ENCODE measurements at places on chromosomes 6 and 20.

GRCh38 chr6:25053875-25054371 lies 118.2 kb upstream of the RIPOR2 start:
- no peak for DNase-seq

DNA sequence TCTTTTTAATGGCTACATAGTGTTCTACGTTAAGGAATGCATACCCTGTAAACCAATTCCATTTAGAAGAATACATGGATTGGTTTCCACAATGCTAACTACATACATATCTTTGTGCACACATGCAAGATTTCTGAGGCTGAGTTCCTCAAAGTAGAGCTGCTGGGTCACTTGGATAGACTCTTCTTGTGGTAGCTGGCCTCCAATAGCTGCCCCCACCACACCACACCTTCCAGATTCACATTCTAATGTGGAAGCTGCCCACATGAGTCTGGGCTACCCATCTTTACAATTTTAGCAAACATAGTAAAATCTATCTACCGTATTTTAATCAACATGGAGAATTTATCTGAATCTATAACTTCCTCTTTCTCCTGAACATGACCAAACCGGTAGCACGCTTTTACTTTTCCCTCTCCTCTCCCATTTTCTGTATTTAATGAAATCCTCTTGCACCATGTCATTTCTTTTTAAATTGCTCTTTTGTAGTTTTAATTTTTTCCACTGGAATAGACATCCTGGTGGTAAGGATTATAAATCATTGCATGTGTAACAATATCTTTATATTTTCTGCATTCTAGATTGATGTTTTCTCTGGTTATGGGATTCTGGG lies 74.7 kb upstream of the CITED2 start:
- no peak for DNase-seq

DNA sequence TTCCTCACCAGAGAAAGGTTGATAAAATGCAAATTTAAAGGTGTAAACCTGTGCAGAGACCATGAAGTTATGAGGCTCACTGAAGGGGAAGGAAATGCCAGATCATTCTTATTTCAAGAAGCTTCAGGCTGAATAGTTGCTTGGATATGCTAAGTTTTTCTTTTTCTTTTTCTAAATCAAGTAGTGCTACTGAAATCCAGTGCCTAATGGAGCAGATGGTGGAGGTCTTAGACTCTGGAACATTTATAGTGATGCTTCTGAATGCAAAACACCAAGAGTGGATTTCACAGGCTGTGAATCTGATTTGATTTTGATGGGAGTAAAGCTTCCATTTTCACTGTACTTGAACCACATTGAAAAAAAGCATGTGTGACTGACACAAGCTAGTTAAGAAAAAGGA lies 151.2 kb upstream of the BEND3 start:
- DNase-seq = no peak

DNA sequence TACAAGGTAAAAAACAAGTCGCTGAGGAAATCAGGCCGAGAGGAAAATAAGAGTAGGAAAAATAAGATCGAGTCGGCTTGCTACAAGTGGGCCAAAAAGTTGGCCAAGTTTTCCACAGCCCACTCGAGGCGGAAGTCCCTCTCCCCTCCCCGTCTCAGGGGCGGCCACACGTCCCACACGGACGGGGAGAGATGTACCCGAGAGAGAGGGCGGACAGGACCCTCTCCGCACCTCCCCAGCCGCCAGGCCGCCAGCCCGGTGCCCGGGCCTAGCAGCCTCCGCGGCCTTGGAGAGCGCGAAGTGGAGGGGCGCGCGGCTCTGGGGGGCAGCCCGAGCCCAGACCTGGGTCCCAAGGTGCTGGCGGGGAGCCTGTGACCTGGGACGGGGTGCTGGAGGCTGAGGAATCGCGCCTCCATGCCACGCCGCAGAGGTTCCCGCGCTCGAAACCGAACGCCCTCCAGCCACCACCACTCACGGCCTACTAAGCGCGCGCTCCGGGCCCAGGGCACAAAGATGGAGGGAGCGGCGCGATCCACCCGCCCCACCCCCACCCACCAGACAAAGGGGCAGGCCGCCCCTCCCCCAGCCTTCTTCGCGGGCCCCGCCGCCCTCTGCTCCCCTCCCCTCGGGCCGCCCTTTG lies 1.9 kb upstream of the HMGA1 start:
- no peak for DNase-seq

DNA sequence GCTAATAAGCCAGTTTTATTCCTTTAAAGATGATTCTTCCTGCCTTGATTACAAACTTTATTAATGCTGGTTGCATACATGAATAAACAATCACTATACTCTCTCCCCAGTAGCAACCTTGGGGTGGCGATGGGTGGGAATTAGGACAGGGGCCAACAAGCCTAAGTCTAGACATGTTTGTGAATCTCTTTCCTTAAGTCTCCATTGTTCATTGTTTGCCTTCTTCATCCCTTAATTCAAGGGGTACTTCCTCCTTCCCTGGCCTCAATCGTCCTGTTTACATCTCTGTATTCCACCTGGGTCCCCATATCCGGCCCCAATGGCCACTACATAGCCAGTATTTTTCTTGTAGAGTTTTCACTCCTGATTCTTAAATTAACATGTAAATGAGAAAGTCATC lies 66.0 kb downstream of the ARHGAP18 start:
- DNase-seq = no peak

- no peak for DNase-seq
Observed at GRCh38 chr20:12597551-12597950, 411.2 kb upstream of the SPTLC3 start.

- no peak for DNase-seq
Observed at GRCh38 chr6:119834418-119834817, 484.9 kb upstream of the MAN1A1 start.

DNA sequence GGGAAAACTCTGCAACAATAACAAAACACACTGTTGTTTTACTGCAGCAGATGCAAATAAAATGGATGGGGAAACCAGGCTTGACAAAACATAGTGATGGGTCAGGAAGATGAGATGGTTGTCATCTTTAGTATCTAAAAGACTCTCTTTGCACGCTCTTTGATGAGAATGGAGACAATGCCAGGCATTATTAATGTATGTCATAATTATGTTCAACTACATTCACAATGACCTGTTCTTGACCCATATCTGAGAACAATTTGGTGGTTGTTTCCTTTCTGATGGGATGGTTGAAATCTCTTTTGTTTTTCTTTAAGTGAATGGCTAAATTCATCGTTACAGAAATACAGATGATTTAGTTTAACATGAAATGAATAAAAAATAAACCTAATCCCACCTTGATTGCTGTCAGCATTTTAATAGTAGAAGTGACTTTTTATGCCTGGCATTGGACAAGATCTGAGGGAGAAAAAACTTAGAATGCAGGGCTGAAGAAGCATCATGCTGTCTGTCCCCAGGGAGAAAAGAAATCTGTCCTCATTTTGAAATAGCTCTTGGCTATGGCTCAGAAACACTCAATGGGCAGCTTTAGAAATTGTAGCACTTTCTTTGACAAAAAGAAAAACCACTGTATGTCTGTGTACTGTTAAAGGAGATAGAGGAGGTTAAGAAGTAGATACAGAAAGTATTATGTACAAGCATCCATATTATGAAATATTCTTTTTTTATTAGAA lies 12.4 kb upstream of the GRIK2 start:
- no peak for DNase-seq

- no peak for DNase-seq
Observed at GRCh38 chr6:100230953-100231316, 233.8 kb downstream of the SIM1 start.

DNA sequence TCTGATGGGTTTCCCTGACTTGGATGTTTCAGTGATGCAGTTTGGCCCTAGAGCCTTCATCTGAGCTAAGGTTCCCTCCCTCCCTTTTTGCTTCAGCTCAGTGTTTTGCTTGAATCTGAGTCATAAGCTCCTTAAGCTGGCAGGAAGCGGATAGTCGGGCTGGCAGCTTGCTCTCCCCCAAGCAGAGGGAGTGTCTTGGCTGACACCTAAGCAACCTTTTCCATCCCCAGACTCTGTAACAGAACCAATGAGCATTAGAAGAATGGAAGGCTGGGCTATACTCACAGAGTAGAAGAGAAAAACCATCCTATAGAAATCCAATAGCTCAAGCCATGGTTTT lies 98.3 kb downstream of the HAO1 start:
- no peak for DNase-seq
